ENCODE measurements at places on chromosomes 1 and 21.
A peak's percentile ranks its signal among the peaks of the same experiment; 100 is the strongest.

DNA sequence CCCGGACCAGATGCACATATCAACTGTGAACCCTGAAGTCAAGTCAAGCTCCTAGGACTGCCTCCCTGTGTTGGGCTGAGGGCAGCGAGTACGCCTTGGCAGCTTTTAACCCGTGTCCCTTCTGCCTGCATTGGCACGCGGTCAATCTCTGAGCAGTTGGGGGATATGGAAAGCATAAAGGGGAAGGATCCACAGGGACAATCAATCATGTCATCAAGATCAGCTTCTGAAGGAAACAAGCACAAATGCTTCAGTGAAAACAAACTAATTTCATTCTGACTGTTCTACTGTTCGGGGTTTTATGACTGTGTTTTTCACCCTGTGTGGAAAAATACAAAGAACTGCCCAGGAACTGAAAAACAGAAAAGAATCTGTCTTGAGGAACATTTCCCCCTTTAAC is 106.2 kb downstream of the RUNX1 start:
- no peaks in the 10 kb centered on the region for H3K27me3 ChIP-seq
- H3K36me3 ChIP-seq, result no peaks in the 10 kb centered on the region
- H3K4me3 ChIP-seq, result no peak overlapping the region
- no peak overlapping the region for H3K27ac ChIP-seq

DNA sequence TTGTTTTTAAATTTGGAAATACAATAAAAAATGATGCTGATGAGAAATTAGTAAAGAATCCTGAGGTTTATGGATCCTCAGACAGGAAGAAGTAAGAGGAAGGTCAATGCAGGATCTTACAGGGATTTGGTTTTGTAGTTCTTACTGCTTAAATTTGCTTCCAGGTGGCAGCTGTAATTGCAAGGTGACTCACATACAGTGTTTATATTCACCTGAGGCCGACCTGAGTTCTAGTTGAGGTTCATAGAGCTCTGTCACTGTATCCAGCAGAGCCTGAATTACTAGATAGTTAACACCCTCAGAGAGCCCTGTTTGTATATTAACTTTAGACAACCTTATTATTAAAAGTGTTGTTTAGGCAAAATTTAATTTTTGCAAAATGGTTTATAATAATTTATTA is 1.4 kb upstream of the WDR26 start:
- DNase-seq, result no peak
- H3K36me3 ChIP-seq, result no peaks in the 10 kb centered on the region
- H3K4me1 ChIP-seq, result peaks cover 40% of the 10 kb centered on the region

DNA sequence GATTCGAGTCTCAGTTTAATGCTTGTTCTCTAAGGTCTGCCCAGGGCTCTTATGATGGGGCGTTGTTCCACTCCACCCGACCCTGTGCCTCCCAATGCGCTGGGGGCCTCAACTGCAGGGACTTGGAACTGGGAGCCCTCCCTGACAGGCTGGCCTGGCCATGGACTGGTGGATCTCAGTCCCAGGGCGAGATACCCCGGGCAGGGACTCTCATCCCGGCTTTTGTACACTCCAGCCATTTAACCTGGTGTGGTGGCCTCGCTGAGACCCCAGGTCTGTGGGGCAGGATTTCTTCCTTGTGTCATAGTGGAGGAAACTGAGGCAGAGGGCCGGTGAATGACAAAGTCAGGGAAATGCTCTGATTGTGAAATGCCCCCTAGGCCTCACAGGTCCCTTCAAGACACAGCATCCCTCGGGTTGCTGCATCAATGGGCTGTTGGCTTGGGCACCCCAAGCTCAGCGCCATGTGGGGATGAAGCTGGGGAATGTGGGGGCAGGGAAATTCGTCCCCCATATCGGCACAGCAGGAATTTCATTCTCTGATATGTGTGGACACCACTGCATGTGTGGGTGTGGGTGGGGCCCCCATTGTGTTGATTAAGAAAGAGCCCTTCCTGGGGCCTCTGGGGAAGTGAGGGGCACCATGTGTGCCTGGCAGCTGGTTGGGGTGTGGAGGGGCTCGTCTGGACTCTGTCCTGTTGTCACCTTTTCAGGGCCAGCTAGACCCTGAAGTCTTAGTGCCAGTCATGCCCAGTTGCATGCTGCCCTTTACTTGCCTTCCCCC is 19.9 kb upstream of the ZNF678 start:
- H3K4me1 ChIP-seq, result peaks cover 16% of the 10 kb centered on the region
- no peaks in the 10 kb centered on the region for H3K36me3 ChIP-seq
- H3K27ac ChIP-seq, result no peak overlapping the region
- no peak overlapping the region for H3K4me3 ChIP-seq
- DNase-seq, result no peak

DNA sequence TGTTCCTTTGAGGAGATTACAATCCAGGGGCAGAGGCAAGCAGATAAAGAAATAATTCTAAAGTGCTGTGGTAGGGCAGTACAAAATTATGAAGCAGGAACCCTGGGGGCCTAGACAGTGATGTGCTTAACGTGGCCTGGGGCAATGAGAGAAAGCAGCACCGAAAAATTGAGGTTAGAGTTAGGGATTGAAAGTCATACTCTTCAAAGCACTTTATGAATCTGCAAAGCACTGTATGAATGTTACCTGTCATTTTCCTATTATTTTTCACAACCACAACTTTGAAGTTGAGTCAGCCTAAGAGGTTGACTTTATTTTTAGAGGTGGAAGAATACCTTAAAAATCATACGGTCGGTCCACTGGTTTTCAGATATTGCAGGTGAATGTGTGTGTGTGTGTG is 183.4 kb upstream of the NFIA start:
- DNase-seq, result no peak
- H3K4me1 ChIP-seq, result no peaks in the 10 kb centered on the region
- no peak overlapping the region for H3K4me3 ChIP-seq
- no peaks in the 10 kb centered on the region for H3K36me3 ChIP-seq
- H3K27me3 ChIP-seq, result no peaks in the 10 kb centered on the region
- H3K27ac ChIP-seq, result no peak overlapping the region

GRCh38 chr1:44635439-44635838 is 38.8 kb downstream of the TMEM53 start:
- peaks cover 73% of the 10 kb centered on the region for H3K36me3 ChIP-seq
- H3K27ac ChIP-seq, result no peak overlapping the region
- H3K4me1 ChIP-seq, result peaks cover 32% of the 10 kb centered on the region
- DNase-seq, result no peak
- no peak overlapping the region for H3K4me3 ChIP-seq

DNA sequence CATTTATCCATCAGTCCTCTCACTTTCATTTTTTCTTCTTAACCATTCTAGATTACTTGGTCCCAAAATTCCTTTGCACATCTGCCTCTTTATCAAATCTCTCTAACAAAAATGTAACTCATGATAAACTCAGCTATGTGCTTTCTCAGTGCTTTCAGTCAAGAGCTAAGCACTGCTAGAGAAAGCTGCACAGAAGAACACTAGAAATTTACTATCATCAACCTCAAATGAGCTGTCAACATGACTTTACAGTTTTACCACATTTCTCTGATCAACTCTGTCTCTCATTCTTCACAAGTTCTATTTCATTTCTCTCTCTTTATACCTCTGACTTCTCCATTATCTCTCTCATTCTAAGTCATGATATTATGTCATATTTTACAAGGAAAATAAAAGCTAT is 54.2 kb upstream of the PRKACB start:
- H3K27ac ChIP-seq, result no peak overlapping the region
- H3K27me3 ChIP-seq, result no peaks in the 10 kb centered on the region
- H3K4me3 ChIP-seq, result no peak overlapping the region
- H3K36me3 ChIP-seq, result no peaks in the 10 kb centered on the region
- DNase-seq, result no peak

DNA sequence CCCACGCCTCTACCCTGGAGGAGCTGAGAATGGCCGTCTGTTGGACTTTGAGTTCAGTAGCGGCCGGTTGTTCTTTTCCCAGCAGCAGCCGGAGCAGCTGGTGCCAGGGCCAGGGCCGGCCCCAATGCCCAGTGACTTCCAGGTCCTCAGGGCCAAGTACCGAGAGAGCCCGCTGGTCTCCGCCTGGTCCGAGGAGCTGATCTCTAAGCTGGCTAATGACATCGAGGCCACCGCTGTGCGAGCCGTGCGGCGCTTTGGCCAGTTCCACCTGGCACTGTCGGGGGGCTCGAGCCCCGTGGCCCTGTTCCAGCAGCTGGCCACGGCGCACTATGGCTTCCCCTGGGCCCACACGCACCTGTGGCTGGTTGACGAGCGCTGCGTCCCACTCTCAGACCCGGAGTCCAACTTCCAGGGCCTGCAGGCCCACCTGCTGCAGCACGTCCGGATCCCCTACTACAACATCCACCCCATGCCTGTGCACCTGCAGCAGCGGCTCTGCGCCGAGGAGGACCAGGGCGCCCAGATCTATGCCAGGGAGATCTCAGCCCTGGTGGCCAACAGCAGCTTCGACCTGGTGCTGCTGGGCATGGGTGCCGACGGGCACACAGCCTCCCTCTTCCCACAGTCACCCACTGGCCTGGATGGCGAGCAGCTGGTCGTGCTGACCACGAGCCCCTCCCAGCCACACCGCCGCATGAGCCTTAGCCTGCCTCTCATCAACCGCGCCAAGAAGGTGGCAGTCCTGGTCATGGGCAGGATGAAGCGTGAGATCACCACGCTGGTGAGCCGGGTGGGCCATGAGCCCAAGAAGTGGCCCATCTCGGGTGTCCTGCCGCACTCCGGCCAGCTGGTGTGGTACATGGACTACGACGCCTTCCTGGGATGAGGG is 28.5 kb upstream of the SPSB1 start:
- no peak overlapping the region for H3K4me3 ChIP-seq
- no peaks in the 10 kb centered on the region for H3K27me3 ChIP-seq
- no peak for DNase-seq
- H3K4me1 ChIP-seq, result no peaks in the 10 kb centered on the region

GRCh38 chr21:44062380-44062779 is 44.8 kb upstream of the PWP2 start:
- H3K4me1 ChIP-seq, result peaks cover 10% of the 10 kb centered on the region
- DNase-seq, result no peak
- H3K27me3 ChIP-seq, result no peaks in the 10 kb centered on the region
- H3K4me3 ChIP-seq, result no peak overlapping the region
- H3K27ac ChIP-seq, result no peak overlapping the region

GRCh38 chr21:38295997-38296764 is 39.4 kb downstream of the KCNJ15 start:
- no peak for DNase-seq
- H3K27me3 ChIP-seq, result no peaks in the 10 kb centered on the region
- H3K36me3 ChIP-seq, result peaks cover 34% of the 10 kb centered on the region
- peak overlapping the region; percentile 13 for H3K4me3 ChIP-seq
- peaks cover 40% of the 10 kb centered on the region for H3K4me1 ChIP-seq

DNA sequence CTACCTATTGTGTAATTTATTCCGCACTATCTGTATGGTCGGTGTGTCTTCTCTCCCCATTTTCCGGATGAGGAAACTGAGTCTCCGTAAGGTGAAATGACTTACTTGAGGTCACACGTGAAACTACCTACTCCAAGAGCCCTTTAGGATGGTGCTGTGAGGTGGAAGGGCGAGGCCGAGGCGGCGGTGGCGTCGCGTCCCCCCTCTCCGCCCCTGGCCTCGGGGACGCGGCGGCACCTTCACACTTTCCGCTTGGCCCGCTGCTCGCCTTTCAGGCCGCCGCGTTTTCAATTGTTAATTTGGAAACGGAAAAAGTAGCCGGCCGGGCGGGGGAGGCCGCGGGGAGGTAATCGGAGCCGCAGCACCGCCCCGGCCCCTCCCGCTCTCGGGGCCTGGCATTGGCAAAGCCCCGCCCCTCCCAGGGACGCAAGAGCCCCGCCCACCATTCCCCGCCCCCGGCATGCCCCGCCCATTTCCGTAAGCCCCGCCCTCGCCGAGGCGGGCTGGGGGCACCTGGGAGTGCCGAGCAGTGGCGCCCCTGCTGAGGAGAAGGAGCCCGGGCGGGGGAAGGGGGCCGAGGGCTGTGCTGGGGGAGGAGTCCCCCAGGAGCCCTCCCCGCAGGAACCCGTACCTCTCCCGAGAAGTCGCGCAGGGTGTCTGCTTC is 18.6 kb downstream of the KCNQ4 start:
- no peaks in the 10 kb centered on the region for H3K36me3 ChIP-seq
- DNase-seq, result no peak
- peaks cover 25% of the 10 kb centered on the region for H3K4me1 ChIP-seq
- peak overlapping the region; percentile 45 for H3K4me3 ChIP-seq
- no peaks in the 10 kb centered on the region for H3K27me3 ChIP-seq

- no peaks in the 10 kb centered on the region for H3K36me3 ChIP-seq
- H3K4me1 ChIP-seq, result no peaks in the 10 kb centered on the region
- H3K27me3 ChIP-seq, result no peaks in the 10 kb centered on the region
- DNase-seq, result no peak
These were observed 25.9 kb downstream of the RHBG start for GRCh38 chr1:156394835-156395461.

- no peaks in the 10 kb centered on the region for H3K27me3 ChIP-seq
- peak overlapping the region; percentile 67 for H3K4me3 ChIP-seq
- peak overlapping the region; percentile 98 for H3K27ac ChIP-seq
These were observed 682 bp downstream of the SUCO start for GRCh38 chr1:172533513-172534151.

GRCh38 chr1:19212167-19212566 is 2.1 kb upstream of the UBR4 start:
- no peak for DNase-seq
- H3K4me3 ChIP-seq, result no peak overlapping the region
- H3K27ac ChIP-seq, result no peak overlapping the region
- peaks cover 33% of the 10 kb centered on the region for H3K36me3 ChIP-seq

DNA sequence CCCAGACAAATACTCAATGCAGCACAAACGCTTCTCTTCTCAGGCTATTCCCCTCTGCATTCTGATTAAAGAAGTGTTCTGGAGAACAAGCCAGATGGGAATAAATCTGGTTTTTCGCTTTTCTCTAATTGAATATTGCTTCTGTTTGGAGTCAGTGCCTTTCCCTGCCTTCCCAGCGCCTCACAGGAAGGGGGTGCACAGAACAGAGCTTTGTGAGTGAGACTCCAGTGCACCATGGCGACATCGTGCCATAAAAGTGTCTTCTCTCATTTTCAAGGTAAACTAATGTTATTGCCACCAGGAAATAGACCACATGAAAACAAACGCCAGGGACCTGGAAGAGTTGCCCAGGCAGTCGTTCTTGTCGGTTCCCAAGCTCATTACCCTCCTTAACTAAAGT is 43.6 kb upstream of the SLC45A1 start:
- DNase-seq, result no peak
- H3K4me1 ChIP-seq, result no peaks in the 10 kb centered on the region
- H3K27me3 ChIP-seq, result no peaks in the 10 kb centered on the region
- H3K36me3 ChIP-seq, result no peaks in the 10 kb centered on the region

GRCh38 chr1:233242827-233243483 is 52.6 kb downstream of the PCNX2 start:
- no peak overlapping the region for H3K4me3 ChIP-seq
- no peak overlapping the region for H3K27ac ChIP-seq
- no peaks in the 10 kb centered on the region for H3K36me3 ChIP-seq
- no peak for DNase-seq
- no peaks in the 10 kb centered on the region for H3K27me3 ChIP-seq

GRCh38 chr21:32413015-32413504 is 554 bp downstream of the EVA1C start:
- H3K4me3 ChIP-seq, result peak overlapping the region; percentile 74
- peak overlapping the region; percentile 98 for H3K27ac ChIP-seq
- DNase-seq, result peak; percentile 84
- H3K4me1 ChIP-seq, result peaks cover 44% of the 10 kb centered on the region

GRCh38 chr21:39873687-39874086 is 6.4 kb downstream of the PCP4 start:
- H3K36me3 ChIP-seq, result no peaks in the 10 kb centered on the region
- no peaks in the 10 kb centered on the region for H3K4me1 ChIP-seq
- no peaks in the 10 kb centered on the region for H3K27me3 ChIP-seq
- H3K27ac ChIP-seq, result no peak overlapping the region
- DNase-seq, result no peak
- no peak overlapping the region for H3K4me3 ChIP-seq
